GM04503 (cell line): ENCODE measurements at places on chromosomes 3 and 15.

- DNase-seq: no peak
These were observed 22.9 kb downstream of the DNAAF4 start for GRCh38 chr15:55484917-55485672.

DNA sequence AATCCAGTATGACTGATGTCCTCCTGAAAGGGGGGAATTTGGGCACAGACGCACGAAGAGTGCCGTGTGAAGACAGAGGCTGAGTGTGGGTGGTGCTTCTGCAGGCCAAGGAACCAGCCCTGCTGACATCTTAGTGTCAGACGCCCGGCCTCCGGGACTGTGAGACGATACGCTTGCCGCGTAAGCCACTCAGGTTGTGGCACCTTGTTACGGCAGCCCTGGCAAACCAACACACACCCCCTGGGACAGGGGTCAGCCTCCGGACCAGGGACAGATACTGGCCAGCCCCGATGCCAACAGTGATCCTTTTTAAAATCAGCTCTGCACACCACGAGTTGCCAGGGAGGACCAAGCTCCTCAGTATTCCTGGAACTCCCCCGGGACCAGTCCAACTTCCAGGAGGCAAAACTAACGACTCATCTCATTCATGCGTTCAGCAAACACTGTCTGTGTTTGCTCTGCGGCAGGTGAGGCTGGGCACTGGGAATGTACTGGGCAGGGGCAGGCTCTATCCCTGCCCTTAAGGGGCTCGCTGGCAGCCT lies 21.2 kb upstream of the PIGZ start:
- no peak for DNase-seq

DNA sequence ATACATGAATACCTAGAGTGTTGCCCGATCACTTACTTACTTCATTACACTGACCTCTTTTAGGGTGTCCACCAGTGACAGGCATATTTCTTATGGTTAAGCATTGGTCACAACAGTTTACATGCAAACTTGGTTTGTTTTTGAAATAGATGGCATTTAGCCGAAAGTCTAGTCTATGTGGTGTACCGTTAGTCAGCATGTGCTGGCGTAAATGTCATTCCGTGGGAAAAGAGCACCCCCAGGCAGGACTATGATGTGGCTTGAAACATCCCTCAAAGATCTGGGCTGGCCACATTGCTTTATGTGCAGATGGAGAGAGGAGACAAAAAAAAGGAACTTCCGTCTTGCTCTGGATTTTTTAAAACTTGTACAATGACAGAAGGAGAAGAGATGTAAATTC lies 357.0 kb upstream of the ICE2 start:
- peak; percentile 80 for DNase-seq

- DNase-seq: no peak
These were observed 264.2 kb downstream of the ROBO2 start for GRCh38 chr3:77303955-77304699.

DNA sequence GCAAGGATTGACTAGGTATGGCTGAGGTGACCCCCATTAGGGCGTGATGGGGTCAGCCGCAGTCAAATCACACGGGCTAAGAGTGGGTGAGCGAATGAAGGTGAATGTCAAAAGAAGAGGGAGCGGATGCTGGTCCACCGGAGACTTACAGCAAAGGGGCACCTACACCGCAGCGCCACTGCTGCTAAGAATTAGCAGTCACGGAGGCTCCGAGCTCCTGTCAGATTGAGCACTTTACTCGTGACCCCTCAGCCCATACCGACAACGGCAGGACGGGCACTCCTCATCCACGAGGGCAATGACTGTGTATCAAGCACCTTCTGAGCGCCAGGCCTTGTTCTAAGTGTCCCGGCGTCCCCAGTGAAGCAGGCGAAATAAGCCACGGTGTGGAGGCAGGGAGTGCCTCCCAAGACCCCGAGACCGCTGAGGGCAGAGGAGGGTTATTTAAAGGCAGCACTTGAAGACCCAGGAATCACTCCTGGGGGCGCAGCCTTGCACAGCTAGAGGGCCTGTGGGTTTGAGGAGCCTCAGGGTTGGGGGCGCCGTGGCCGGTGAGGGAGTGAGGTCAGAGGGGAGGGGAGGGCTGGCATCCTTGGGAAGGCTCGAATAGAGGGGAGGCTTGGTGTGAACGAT lies 61.6 kb upstream of the GATA2 start:
- DNase-seq: no peak

DNA sequence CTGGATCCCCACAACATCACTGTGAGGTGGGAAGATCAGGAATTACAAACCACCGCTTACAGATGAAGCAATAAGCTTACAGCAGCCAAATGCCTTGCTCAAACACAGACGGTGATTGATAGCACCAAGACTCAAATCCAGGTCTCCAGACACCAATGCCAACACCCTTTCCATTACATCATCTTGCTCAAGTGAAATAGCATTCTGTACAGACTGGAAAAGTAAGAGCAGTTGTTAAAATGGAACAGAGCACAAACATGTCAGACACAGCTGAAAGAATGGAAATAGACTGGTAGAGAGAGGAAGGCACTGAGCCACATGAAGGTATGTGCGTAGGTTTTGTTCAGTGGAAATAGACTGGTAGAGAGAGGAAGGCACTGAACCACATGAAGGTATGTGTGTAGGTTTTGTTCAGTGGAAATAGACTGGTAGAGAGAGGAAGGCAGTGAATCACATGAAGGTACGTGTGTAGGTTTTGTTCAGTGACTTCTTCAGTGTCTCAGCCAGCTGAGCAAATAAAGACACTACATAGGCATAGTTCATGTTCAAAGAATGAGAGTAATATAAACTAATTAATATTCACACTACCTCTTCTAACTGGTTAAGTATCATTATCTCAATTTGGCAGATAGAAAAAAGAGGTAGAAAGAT lies 15.6 kb downstream of the CLDN1 start:
- no peak for DNase-seq

DNA sequence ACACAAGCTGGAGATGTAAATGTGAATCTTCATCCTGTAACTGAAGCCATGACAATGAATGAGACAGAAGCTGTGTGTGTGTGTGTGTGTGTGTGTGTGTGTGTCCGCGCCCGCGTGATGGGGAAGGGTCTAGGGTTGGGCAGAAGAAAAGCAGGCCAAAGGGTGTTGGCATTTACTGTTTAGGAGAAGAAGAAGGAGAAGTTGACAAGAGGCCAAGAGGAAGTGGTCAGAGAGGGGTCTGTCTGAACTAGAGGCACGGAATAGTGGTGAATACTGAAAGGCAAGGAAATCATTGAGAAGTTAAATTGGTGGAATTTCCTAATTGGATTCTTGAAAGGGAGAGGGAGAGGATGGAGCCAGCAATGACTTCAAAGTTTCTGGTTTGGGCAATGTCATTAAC lies 5.6 kb upstream of the NCEH1 start:
- no peak for DNase-seq

DNA sequence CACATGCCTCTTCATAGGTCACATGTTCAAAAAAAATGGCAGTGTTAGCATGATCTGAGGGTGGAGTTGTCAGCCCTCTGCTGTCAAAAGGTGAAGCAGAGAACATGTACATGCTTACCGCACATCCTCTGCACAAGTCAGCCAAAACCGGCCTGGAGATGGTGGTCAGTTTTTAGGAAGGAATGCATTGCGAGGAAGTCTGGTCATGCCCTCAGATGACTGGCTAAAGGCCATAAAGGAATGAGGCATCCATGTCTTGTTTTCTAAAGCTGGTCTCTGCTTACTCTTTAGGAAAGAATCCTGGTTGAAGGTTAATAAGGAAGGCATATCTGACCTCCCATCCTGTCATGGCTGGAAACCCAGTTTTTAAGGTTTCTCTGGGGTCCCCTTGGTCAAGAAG lies 292.0 kb upstream of the CCDC54 start:
- no peak for DNase-seq

DNA sequence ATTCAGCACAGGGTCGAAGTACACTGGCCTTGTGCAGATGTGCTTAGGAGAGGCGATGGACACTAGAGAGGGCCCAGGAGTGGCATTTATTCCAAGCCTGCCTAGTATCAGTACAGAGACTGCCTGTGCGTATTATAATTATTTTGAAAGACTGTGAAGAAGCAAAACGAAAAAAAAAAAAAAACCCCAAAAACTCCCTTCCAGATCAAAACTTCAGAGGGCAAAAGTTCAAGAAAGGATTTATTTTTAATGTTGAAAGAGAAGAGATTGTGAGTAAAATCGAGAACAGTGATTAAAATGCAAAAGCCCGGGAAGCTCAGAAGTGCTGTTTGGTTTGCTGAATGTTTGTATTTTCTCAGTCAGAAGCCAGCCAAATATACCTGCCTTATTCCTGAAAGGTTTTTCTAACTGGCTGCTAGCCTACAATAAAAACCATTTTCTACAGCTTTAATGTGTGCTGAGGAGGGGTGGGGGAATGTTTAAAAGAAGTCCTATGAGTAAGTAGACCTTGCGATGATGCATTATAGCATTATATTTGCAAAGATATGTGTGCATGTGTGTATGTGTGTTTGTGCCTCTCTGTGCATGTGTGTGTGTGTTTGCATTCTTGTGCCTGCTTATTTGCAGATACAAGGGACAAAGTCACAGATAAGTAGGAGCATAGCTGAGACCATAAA lies 19.3 kb upstream of the LZTFL1 start:
- no peak for DNase-seq

DNA sequence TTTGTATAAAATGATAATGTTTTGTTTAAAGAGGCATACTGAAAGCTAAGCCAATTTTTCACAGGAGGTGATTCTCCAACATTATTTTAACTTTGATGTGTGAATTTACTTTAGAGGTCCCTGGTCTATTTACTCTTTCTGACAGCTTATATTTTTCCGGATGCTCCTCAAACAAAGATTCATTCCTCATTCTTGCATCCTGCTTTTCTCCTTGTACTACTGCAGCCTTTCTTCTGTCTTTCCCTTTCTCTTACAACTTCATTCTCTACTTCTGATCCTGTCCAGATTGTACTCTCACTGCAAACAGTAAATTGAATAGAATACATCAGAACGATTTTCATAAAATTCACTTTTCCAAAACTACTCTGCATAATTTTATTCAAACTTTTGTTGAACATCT lies 5.1 kb downstream of the NPTN start:
- DNase-seq: no peak

DNA sequence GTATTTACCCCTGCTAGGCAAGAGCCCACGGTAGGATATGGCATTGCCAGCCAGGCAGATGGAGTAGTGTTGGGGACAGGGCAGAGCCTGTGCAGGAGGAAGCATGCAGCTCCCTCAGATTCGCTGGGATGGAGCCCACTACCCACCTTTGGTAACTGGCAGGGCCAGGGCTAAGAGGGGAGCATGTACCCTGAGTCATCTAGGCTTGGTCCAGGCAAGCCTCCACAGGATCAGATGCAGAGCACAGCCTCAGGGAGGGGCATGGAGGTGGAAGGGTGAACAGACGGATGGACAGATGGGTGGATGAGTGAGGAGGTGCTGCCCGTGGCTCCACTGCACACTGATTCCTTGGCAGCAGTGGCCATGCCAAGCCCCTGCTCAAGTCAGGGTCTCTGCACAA lies 33.0 kb downstream of the IL20RB start:
- no peak for DNase-seq

GRCh38 chr3:121957674-121958415 lies 63.6 kb downstream of the SLC15A2 start:
- no peak for DNase-seq

- DNase-seq: no peak
These were observed 41.3 kb downstream of the RPN1 start for GRCh38 chr3:128609294-128609693.

- DNase-seq: no peak
These were observed 24.2 kb downstream of the NMNAT3 start for GRCh38 chr3:139653582-139653981.

GRCh38 chr3:46700772-46701171 lies 420 bp upstream of the TMIE start:
- no peak for DNase-seq

GRCh38 chr3:61914276-61914675 lies 352.9 kb downstream of the PTPRG start:
- DNase-seq: no peak

- no peak for DNase-seq
These were observed 28.4 kb downstream of the PDE8A start for GRCh38 chr15:85010071-85010385.

DNA sequence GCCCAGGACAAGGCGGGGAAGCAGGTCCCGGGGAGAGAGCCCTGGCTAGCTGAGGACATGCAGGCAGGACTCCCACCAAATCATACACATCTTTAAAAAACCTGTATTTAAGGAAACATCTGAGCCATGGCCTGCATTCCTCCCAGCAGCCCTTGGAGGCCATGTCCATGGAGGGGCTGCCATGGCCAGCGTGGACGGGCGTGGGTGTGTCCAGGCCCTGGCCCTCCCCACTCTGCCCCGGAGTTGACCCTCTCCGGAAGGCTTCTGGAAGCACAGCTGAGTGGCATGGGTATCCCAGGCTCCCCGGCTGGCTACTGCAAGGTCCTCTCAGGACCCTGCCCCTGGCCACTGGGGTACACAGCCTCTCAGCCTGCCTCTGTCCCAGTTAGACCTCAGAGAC lies 149.8 kb downstream of the NSMCE3 start:
- no peak for DNase-seq
